Activated naive CD4-positive, alpha-beta T cell treated with anti-CD3 and anti-CD28 coated beads, Interleukin-2, amount 10 ng/mL, durations not matched to agents 7 days and 5 days (primary cell): ENCODE measurements at places on chromosomes 4 and X.

DNA sequence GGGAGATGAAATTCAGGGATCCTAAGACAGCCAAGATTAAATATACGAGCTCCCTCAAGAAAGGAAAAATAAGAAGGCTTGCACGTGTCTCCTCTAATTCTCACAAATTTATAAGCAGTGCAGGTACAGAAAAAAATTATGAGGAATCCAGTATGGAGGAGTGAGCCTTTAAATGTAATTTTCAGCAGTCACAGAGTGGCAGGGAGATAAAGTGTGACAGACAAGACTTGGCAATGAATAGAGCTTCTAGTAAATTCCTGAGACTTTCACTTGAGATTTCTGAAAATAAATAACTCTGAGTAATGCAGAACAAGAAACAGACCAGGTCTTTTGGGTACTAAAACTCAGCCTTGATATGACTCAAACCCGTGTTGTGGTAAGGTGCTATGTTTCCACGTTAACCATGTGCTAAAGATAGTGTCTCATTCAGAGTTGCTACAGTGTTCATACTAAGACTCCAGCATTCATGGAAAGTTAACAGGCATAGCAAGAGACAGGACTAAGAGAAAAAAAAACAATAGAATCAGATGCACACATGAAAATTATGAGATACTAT is 119.8 kb downstream of the SPOCK3 start:
- DNase-seq = no peak

GRCh38 chr4:68396756-68397155 is 46.9 kb upstream of the YTHDC1 start:
- DNase-seq = no peak

GRCh38 chr4:39020130-39020529 is 12.1 kb downstream of the TMEM156 start:
- DNase-seq = no peak

- no peak for DNase-seq
Observed at GRCh38 chr4:173871643-173872042, 341.6 kb upstream of the HAND2 start.

- DNase-seq = no peak
Observed at GRCh38 chr4:1367936-1368289, 20.9 kb downstream of the UVSSA start.
